ENCODE measurements at places on chromosomes 2 and 18.

DNA sequence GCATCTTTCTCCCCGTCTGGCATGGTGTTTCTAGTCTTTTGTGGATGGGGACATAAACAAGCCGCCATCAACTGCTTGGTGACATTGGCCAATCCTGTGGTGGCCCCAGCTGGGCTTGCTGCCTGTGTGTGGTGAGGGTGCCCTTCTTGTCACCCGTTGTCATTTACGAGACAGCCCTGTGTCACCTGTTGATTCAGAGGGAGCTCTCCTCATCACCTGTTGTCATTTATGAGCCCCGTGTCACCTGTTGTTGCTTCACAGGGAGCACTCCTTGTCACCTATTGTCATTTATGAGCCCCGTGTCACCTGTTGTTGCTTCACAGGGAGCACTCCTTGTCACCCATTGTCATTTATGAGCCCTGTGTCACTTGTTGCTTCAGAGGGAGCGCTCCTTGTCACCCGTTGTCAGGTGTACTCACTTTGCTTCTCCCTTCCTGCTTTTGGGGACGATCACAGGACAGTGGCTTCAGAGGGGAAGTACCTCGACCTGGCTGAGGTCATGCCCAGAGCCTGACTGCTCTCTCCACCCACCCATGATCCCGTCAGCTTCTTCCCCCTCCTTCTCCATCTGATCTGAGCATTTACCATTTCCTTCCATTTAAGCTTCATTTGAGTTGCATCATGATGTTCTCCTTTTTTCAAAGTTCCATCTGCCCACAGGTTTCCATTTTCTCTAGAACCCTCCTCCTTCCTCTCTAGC lies 29.1 kb downstream of the HPCAL1 start:
- DNase-seq, result no peak

DNA sequence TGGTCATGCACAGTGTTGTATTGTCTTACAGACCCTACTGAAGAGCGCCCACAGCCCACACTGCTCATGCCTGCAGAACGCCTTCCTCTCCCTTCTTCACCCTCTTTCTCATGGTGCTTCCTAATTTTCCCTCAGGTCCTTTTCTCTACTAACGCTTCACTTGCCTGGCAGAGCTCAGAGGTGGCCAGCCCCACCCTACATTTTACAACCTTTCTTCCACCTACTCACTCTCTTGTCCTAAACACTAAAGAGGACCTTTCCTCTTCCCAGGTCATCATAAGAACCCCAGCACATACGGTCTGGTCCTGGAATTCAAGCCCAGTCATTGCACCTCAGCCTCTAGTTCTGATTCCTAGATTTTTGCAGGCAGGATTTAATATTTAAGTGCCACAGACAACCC lies 11.7 kb upstream of the LGALSL start:
- no peak for DNase-seq

GRCh38 chr18:57959278-57959677 lies 84.7 kb upstream of the NEDD4L start:
- DNase-seq, result peak; percentile 43

GRCh38 chr2:88556026-88556425 lies 71.2 kb downstream of the EIF2AK3 start:
- DNase-seq, result no peak

DNA sequence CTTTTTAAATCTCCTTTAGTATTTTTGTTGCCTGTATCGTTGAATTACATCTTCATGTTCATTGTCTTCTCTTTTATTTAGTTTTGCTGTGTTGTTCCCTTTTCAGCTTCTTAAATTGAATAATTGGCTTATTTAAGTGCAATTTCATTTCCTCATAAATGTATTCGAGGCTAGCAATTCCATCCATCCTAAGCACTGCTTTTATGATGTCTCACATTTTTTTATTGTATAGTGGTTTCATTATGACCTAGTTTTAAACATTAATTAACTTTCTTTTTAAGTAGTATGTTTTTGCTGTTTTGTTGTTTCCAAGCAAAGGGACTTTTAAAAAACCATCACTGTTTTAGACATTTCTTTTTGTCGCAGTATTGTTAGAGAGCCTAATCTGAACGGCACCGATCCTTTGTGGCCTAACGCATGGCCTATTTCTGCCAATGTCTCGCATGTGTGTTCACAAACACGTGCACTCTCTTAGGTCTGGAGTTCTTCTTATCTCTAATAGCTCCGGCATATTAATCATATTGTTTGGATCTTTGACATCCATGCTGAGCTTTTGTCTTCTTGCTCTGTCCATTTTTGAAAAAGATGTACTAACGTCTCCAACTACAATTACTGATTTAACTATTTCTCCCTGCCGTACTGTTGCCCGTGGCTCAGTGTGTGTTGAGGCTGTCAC lies 59.6 kb upstream of the ZNF516 start:
- DNase-seq, result no peak

GRCh38 chr18:10041180-10041579 lies 127.4 kb downstream of the VAPA start:
- no peak for DNase-seq

DNA sequence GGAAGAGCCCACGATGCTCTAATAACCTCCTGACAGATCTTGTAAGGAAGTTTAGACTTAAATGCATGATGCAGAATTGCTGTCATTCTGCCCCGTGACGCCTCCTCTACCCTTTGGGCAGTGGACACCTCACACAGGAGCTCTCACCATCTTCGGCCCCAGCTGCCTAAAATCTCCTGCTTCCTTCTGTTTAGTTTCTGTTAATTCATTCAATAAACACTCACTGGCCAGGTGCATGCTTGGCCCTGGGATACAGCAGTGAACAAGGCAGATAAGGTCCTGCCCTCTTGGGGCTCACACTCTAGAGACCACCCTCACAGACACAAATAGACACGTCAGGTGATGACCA lies 81.1 kb downstream of the SEPTIN10 start:
- no peak for DNase-seq

- no peak for DNase-seq
These were observed 2.0 kb downstream of the IKZF2 start for GRCh38 chr2:213149294-213149875.

- no peak for DNase-seq
These were observed 28.9 kb upstream of the AQP4 start for GRCh38 chr18:26894426-26894825.

DNA sequence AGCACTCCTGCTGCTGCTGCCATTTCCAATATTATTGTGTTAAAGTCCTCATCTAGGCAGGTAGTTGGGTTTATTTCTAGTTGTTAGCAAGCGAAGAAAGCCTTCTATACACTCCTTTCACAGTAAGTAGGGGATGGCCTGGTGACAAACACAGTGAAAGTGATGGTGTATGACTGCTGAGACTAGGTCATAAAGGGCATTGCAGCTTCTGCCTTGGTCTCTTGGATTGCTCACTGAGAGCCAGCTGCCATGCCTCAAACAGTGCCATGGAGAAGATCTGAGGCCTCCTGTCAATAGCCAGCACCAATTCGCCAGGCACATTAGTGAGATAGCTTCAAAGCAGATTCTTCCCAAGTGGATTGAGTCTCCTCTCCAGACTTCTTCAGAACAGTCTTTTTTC lies 27.6 kb upstream of the MSTN start:
- DNase-seq, result no peak

- DNase-seq, result no peak
These were observed 11.4 kb upstream of the ASPRV1 start for GRCh38 chr2:69972822-69973221.

GRCh38 chr18:55838841-55839240 lies 250.8 kb upstream of the TCF4 start:
- DNase-seq, result peak; percentile 54

GRCh38 chr18:27605107-27605834 lies 420.2 kb upstream of the CHST9 start:
- peak; percentile 59 for DNase-seq

- no peak for DNase-seq
These were observed 60.1 kb upstream of the RBBP8 start for GRCh38 chr18:22872900-22873537.

DNA sequence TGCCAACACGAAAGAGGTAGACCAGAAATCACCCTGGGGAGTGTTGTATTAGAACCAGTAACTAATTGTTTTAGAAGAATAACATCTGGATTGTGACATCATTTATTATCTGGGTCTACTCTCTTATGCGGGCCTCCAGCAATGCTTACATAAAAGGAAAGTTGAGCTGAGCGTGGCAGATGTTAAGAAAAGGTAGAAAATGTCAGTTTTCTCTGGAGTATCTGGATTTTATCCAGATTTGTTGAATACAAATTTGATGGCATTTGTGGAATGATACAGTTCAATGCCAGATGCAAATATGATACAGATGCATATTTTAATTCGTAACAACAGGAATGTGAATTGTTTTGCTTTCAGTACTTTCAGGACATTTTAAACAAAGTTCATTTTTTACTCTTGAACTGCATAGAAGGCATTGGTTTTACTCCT lies 90.3 kb downstream of the PRPF40A start:
- no peak for DNase-seq

DNA sequence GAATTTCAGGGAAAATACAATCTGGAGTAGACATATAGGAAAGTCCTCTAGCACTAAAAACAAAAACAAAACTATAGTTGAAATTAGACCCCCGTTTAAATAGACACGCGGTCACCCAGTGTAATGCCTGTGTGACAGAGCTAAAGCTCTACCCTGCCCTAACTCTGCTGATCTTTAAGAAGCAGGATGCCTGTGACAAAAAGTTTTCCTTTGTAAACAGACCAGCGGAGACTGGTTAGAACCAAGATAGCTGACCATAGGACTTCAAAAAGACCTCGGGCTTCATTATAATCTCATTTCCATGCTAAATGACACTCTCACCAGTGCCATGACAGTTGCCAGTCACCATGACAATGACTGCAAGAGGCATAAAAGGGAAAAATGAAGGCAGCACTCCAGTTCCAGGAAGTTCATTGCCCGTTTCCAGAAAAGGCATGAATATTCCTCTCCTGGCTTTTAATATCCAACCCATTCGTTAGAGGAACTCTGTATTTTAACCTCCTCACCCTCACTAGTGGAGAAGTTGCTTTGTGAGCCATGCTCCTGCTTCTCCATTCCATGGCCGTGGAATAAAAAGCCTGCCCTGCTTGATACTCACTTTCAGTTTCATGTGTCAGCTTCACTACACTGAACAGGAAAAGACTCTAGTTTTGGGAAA lies 157.2 kb upstream of the COPS8 start:
- no peak for DNase-seq
